ENCODE measurements at places on chromosomes 7 and 10.

GRCh38 chr7:26066736-26067135 is 85.3 kb upstream of the NFE2L3 start:
- no peak for DNase-seq

GRCh38 chr10:102119417-102120141 is 589 bp downstream of the LDB1 start:
- peak; percentile 85 for DNase-seq

- DNase-seq, result no peak
Observed at GRCh38 chr7:132400561-132401142, 175.6 kb downstream of the PLXNA4 start.

DNA sequence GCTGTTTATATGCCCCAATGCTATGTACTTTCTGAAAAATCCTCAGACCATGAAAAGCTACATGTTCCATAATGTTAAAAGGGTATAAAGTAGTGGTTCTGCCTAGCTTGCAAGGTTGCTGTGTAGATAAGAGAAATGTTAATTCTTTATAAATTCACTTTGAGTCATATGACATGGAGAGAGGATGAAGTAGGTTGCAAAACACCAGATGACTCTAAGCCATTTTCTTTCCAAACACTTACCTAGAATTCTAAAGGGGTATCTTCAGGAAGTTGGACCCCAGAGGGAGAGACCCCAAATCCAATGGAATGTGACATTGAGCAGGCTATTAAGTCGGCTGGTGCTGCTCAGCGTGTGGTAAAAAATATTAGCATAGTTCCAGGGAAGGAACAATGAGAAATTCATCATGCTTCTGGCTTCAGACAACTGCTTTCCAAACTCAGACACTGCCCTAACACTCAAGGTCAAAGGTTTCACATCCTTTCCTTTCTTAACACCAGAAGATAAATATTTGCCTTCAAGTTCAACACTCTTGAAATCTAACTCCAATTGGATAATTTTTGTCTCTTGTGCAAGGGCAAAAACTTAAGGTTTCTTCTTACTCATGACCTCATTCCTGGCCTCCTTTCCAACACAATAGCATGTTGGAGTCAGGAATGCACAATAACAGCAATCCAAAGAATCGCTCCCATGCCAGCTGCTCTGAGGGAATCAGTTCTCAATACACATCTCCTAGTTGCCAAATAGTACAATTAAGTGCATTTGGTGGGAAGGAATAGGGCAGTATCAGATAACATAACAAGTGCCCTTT is 100.7 kb upstream of the AFAP1L2 start:
- peak; percentile 68 for DNase-seq

DNA sequence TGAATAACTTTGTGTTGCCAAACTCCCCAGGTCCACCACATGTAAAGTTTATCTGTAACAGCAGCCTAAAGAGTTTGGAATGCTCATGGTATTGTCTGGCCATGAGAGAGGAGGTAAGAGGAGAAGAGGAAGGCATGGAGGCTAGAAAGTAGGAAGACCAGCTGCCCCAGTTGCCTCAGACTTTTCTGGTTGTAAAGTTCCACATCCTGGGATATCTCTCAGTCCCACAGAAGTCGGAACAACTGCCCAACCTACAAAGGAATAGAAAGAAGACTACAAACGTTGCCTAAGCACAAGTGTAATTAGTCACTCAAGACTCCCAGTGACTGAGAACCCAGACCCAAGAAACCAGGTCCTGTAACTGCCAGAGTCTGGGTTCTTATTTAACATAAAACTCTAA is 47.3 kb downstream of the CREB3L2 start:
- DNase-seq, result no peak

GRCh38 chr7:156578578-156578940 is 62.0 kb upstream of the RNF32 start:
- DNase-seq, result no peak

GRCh38 chr10:29951441-29951931 is 107.9 kb downstream of the JCAD start:
- peak; percentile 25 for DNase-seq

GRCh38 chr10:13219685-13220670 is 14.2 kb downstream of the UCMA start:
- no peak for DNase-seq

DNA sequence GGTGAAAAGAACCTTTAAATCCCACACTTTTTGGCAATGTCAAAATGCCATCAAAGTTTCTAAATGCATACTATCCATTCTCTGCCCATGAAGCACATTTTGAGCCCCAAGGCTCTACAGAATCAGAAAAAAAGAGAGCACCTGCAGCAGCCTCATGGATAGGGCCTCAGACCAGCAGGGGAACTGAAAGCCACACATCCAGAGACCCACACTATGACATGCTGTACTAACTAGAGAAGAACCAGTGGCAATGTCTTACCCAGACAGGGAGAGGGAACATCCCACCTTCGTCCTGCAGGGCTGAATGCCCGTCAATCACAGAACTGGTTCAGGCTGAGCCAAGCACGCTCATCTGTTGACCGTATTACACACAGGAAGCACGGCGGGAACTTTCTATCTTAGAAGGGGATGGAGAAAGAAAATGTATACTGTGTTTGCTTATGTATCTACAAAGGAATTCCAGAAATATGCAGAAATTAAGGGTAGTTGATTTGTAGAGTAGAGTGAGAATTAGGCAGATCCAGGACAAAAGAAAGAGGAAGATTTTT is 237.2 kb downstream of the GLI3 start:
- no peak for DNase-seq

DNA sequence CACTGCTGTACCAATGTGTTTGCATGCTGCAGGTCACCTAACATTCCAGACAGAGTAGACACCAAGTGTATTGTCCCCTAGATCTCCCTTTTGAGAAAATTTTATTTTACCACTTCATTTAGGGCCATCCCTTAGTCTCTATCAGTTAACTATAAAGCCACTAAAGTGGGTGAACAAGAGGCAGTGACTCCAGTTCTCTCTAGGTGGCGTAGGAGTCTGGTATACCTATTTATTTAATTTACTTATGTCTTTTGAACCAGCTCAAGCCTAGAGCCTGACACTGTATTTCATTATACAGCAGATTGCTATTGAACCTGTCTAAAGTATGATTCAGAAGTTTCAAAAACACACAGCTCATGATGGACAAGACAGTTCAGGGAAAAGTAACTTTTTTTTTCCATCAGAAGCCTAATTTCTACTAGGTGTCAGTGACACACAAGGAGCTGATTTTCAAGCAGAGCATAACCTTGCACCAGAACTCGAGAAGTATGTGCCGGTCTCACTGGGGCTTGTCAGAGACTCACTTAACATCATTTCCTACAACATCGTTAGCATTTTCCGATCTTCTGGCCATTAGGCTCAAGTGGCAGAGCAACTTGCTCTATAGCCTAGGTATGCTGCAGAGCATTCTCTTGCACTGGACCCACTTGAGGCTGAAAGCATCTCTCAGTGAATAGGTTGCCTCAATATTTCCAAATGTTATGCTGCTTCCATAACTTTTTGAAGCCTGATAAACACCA is 175.4 kb downstream of the CDC14C start:
- no peak for DNase-seq

GRCh38 chr10:12484941-12485805 is 135.8 kb downstream of the CAMK1D start:
- peak; percentile 27 for DNase-seq

GRCh38 chr7:134966691-134967090 is 19.6 kb upstream of the AGBL3 start:
- no peak for DNase-seq

DNA sequence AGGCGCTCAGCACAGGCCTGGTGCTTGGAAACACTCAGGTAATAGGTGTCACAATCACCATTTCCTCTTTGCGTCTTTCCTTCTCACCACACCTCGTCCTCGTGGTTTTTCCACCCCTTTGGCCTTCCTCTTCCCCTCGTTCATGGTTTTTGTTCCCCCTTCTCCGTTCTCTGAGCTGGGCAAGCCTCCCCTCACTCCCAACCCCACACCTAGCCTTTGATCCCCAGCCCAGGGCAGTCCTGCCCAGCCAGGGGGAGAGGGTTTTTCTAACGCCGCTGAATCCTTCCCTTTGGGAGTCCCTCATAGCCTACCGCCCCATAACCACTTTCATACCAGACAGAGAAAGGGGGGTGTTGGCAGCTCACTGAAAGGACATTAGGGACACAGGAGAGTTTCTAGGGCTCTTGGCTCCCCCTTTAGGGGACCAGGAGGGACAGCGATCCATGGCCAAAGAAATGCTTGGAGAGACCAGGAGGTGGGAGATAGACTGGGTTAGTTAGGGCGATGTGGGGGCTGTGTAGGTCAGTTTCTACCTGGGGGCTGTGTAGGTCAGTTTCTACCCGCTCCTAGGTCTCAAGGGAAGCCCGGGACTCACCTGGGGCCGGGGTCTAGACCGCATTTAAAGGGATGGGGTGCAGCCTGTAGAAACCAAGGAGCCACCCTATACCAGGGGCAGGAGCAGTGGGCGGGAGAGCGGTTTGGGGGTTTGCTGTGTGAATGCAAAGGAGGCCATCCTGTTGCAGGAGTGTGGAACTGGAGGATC is 1.4 kb downstream of the EPHB4 start:
- DNase-seq, result peak; percentile 88

DNA sequence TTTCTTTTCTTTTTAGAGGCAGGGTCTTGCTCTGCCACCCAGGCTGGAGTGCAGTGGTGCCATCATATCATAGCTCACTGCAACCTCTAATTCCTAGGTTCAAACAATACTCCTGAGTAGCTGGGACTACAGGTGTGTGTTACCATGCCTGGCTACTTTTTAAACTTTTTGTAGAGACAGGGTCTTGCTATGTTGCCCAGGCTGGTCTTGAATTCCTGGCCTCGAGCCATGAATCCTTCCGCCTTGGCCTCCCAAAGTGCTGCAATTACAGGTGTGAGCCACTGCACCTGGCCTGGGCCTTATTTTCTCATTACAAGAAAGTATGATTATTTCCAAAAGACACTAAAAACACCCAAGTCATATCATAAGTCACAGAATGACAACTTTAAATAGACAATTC is 106.6 kb downstream of the CDK6 start:
- no peak for DNase-seq

- no peak for DNase-seq
Observed at GRCh38 chr7:33710608-33711007, 194.7 kb upstream of the BMPER start.

- DNase-seq, result peak; percentile 34
Observed at GRCh38 chr7:46054272-46054671, 133.2 kb upstream of the IGFBP3 start.

- no peak for DNase-seq
Observed at GRCh38 chr7:50940621-50941020, 157.9 kb upstream of the GRB10 start.

DNA sequence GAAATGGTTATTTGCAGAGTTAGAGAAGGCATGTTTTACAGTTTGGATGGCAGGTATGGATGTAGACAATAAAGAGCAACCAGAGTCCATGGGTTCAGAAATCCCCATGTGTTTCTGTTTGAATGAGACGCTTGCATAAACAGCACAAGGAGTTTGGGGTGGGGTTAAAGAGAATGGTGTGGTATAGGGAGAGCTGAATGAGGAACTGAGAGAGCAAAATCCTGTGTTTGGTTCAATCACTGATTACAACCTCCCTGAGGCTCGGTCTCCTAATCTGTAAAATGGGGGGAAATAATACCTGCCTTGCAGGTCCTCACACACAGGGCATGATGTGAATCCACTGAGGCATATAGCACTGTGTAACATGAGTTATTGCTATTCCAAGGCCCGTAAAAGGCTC is 23.7 kb downstream of the CAV1 start:
- no peak for DNase-seq

DNA sequence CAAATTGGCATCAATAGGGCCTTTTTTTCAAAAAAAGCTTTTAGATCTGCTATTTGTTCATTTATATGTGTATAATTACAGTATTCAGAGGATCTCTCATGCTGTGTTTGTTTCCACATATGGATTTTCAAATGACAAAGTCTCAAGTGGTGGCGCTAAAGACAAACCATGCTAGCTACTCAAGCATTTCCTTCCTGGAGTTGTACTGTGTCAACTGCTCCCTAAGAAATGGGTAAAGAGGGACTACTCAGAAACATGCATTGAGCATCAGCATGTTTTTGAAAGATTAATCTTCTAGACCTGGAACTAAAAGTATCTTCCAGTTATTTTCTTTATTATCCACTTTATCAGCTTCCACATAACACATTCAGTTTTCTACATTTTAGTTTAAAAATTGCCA is 12.7 kb downstream of the CNTNAP2 start:
- DNase-seq, result no peak

DNA sequence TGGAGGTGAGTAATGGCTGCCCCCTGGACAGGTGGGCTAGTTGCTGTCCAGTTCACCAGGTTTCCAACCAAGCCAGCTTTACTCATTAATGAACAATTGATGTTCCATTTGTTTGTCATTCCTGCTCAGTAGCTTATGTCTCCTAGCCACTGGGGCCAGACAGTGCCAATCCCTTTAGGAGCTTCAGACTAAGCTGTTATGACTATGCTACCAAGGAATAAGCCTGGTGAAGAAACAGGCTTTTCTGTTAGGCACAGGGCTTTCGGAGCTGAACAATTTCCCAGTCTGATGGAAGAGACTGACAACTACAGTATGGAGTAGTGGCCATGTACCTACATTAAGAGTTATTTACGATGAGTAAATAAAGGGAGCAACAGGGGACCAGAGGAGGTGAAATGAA is 2.1 kb upstream of the FMC1 start:
- DNase-seq, result no peak

DNA sequence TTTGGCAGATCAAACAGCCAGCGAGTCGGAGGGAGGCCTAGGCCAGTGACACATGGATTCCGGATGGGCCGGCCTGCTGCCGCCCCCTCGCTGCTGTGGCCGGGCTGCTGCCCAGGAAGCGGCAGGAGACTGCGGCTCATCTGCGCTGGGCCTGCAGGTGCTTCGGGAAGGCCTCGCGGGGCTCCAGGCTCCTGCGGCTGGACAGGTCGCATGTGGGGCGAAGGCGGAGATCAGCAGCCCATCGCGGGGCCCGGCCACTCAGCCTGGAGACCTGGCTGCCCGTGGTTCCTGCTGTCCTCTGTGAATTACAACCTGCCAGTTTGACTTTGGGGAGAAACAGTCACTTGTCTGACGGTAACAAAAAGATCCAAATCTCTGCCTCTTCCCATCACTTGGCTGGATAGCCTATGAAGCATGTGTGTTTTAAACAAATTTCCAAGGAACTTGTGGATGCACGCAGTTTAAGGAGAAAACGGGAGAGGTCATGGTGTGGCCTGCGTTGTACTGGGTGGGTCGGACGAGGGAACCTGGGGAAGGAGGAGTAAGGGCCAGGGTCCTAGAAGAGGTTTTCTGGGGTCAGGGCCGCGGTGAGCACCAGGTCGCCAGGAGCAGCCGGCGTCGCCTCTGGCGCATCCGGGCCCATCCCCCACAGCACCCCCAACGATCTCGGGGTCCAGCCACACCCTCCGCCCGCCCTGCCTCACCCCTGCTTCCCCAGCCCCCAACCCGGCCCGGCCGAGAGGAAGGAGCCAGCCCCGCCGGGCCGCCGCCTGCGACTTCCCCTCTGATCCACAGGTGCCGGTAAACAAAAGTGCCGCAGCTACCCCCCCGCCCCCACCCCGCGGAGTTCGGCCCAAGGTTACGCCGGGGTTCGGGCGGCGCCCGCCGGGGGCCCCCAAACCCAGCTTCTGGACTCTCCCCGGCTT is 1.6 kb downstream of the SPOCK2 start:
- DNase-seq, result no peak

- no peak for DNase-seq
Observed at GRCh38 chr7:1101563-1102431, 13.9 kb downstream of the GPER1 start.

GRCh38 chr7:101516851-101517250 is 112.2 kb downstream of the MYL10 start:
- DNase-seq, result no peak

- no peak for DNase-seq
Observed at GRCh38 chr7:125491137-125491536, 561.5 kb upstream of the POT1 start.

GRCh38 chr7:151177310-151177709 is 9.7 kb downstream of the ASB10 start:
- DNase-seq, result no peak

GRCh38 chr7:66330961-66331360 is 125.8 kb downstream of the TPST1 start:
- DNase-seq, result peak; percentile 66

Measured in lung (tissue), 17 donors.